NCI-H1694 (cell line): ENCODE measurements at places on chromosomes 3 and 15.

DNA sequence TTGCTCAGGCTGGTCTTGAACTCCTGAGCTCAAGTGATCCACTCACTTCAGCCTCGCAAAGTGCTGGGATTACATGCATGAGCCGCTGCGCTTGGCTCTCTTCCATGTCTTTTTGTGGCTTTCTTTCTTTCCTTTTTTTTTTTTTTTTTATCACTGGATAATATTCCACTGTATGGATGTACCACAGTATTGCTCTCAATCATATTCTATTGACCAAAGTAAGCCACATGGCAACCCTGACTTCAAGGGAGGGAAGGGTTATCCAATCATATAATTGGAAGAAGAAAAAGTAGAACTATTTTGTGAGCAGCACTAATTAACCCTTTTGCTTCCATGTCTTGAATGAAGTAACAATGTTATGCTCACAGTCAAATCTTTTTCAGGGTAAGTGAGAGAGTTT, 307.0 kb upstream of the RASGRP1 start:
- DNase-seq, result no peak

GRCh38 chr3:19632099-19633074, 301.6 kb downstream of the EFHB start:
- no peak for DNase-seq

GRCh38 chr3:136661282-136661681, 90.9 kb downstream of the STAG1 start:
- DNase-seq, result no peak

DNA sequence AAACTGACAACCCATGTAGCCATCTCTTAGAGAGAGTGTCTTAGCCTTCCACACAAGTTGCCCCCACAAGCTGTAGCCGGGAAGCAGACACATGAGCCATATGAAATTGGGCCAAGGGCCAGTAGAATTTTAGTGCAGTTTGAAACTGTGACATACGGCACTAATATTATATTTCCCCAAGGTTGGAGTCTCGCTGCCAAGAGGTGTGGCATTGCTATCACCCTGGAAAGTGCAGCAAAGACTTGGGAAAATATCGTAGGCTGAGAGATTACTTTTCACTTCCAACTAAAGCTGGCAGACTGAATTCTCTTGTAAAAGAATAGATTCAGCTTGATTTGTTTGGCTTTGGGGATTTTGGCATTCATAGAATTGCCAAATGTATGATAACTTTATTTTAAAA, 89.2 kb downstream of the ECT2 start:
- no peak for DNase-seq

GRCh38 chr3:151838574-151839312, 24.8 kb downstream of the AADAC start:
- peak; percentile 48 for DNase-seq

GRCh38 chr15:35107122-35107521, 22.0 kb upstream of the NANOGP8 start:
- DNase-seq, result no peak

GRCh38 chr3:15682561-15683185, 81.1 kb downstream of the BTD start:
- no peak for DNase-seq

GRCh38 chr3:143442814-143443447, 323.4 kb downstream of the CHST2 start:
- DNase-seq, result no peak

DNA sequence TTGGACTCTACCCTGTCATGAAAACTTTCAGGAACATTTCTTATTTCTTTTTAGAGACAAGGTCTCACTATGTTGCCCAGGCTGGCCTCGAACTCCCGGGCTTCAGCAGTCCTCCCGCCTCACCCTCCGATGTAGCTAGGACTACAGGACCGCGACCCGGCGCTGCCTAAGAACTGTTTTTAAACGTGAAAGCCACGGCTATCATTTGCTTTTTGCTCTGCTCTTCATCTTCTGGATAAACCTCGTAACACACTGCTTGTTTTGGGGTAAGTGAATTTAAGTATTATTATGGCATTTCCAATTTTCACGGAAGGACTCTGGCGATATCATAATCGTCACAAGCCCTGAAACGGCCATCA, 14.3 kb upstream of the CCNL1 start:
- DNase-seq, result peak; percentile 9

DNA sequence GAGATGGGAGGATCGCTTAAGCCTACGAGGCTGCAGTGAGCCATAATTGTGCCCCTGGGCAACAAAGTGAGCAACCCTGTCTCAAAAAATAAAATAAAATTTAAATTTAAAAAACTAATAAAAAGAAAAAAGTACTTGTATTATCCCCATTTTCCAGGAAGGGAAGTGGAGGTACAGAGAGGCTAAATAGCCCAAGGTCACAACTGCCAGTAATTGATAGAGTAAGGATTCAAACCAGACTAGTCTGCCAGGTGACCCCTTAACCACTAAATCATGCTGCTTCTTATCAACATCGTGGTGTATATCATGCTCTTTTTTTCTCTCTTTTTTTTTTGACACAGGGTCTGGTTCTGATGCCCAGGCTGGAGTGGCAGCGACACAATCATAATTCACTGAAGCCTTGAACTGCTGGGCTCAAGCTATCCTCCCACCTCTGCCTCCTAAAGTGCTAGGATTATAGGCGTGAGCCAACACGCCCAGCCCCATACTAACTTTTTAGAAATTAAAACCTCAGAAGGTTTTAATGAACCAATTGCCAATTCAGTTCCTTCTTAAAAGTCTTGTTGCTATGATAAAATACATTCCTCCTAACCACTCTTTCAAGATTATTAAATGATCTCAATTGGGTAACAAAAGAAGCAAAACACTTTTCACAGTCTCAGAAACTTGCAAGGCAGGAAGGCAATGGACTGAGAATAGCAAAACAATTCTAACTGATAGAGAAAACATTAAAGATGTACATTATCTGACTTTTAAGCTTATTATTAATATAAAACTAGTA, 30.5 kb downstream of the HERC1 start:
- DNase-seq, result no peak

- DNase-seq, result no peak
Observed at GRCh38 chr3:32366638-32367397, 24.8 kb upstream of the CMTM7 start.

DNA sequence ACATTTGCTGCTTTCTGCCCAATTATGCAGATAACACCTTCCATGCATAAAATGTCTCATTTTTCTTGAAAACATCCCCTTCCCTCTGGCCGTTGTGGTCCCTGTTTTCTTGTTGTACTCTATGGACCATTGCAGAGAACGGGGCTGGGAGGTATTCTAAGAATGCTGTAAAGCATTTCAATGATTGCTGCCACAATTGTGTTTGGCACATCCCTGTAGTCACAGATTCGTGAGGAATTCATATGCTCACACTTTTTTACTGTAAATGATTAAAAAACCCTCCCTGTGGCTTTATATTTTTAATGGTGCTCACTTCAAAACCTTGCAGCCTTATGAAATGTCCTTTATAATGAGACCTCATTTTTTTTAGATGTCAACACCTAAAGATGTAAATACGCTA, 207.2 kb upstream of the GBE1 start:
- DNase-seq, result no peak

DNA sequence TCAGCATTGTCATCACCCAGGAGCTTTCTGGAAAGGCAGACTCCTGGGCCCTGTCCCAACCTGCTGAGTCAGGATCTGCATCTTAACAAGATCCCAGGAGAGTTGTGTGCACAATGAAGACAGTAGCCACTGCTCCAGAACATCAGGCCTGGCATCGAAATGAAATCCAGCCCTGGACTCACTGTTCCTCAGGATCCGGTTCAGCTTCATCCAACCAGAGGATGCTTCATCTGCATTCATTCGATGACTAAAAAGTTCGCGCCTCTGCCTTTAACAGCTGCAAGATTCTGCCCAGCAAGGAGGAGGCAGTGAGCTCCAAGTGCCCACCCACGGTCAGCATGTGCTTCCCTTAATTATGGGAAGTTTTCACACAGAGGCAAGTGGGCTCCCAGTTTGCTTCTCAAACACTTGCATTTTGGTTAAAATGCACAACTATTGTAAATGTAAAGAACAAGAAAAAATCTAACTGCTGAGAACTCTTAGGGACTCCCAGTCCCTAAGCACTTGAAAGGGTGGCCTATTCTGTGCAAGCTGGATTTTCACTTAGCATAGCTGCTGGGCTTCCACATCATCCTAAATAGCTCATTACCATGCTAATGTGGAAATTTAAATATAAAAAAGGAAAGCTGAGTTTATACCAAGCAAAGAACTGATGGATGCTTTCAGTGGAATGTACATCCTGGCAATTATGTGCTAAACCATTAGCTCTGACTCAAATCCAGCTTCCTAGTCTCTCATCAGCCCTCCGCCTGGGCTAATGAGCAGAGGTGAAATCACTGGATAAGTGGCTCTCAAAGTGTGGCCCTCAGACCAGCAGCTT, 25.5 kb upstream of the ESYT3 start:
- no peak for DNase-seq

DNA sequence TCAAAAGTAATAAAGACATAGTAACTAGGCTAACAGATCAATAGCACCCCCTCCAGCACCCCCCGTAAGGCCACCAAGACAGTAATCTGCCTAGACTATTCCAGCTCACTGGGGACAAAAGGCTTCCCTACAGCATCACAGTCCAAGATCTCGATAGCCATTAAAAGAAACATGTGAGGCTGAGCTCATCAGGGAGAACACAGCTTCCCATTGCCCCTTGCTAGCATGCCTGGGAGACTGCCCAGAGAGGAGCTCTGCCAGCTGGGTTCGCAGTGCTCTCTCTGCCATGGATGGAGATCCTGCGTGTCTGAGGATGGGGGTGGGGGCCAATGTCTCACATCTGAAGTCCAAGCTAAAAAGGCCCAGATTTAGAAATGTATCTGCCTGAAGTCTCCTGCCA, 17.8 kb downstream of the LRIG1 start:
- no peak for DNase-seq

DNA sequence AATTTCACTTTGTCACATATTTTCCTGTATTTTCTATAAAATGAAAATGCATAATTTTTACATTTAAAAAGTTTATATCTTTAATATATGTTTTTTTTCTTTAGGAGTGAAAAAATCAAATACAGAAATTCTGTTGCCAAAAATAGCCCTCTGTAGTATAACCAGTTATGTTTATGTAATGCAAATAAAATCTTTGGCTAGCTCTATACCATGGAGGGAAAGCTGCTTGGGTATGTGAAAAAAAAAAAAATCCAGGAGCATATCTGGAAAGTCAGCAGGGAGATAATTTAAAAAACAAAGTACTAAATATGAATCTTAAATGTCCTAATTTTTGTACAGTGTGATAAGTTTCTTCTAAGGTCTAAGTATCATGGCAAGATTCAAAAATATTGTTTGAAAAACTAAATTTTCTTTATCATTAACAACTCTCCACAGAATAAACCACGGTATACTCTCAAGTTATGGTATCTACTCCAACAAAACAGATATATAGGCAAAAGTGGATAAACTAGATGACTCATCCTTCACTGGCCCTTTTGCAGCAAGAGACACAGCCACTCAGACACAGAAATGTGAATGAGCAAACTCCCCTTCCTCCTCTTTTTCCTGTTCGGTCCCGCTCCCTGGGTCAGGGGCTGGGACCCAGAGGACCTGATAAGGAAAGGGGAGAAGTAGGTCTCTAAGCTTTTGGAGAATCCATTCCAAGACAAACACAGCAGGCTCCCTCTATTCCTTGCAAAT, 66.6 kb downstream of the PDZRN3 start:
- DNase-seq, result no peak

- DNase-seq, result no peak
Observed at GRCh38 chr3:110414855-110415254, 656.8 kb upstream of the NECTIN3 start.

GRCh38 chr3:143775459-143775858, 72.8 kb downstream of the SLC9A9 start:
- peak; percentile 68 for DNase-seq

DNA sequence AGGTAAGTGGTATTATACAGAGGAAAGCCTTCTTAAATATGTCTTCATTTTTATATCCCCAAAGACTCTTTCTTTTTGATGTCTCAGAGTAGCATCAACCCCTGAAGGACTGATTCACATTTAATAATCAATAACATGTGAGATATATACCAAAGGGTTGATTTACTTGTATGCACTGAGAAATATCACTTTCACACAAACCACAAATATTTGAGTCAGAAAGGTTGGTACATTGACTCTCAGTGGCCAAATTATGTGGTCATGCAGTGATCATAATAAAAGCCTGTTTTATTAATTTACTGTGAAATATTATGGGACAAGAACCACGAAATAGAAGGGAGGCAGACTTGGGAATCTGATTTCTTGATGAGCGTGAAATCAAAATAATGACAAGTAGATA, 329.0 kb downstream of the GBE1 start:
- DNase-seq, result no peak

DNA sequence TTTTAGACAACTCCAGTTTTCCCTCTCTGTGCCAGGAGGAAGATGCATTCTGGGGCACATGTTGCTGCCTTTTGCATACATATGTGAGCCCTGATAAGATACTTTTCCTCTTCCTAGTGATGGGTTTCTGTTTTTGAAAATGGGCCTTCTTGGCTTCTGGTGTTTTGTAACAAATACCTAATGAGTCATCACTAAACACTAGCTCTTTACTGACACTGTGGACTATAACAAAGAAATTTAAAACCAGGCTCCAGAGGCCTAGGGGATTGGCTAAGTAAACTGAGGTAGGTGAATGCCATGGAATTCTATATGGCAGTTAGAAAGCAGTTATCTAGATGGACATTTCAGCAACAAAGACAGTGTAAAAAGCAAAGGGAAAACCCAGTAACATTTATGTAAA, 93.4 kb upstream of the NR2E3 start:
- no peak for DNase-seq

GRCh38 chr3:50606596-50606995, 5.0 kb downstream of the CISH start:
- no peak for DNase-seq

DNA sequence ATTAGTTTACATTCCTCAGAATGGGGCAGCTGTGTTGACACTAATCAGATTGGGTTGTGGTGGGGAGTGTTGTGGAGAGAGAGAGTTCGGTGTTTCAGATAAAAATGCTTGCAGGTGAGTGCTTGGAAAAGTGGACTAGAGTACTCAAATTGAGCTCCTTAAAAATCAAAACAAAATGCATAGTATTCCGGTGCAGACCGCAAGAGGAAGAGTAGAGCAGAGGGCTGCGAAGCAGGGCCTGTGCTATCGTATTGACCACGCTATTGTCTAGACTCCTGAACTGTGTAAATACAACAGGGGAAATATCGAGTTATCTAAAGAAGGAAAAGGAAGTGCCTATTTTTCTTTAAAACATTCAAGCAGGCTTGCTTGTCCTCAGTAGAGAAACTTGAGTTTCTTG, 159.5 kb downstream of the TP63 start:
- DNase-seq, result no peak

GRCh38 chr3:30618526-30618925, 12.1 kb downstream of the TGFBR2 start:
- DNase-seq, result no peak

GRCh38 chr3:182601597-182601996, 191.7 kb upstream of the ATP11B start:
- DNase-seq, result no peak
